ENCODE measurements at places on chromosomes 7 and 10.

- no peak for DNase-seq
Observed at GRCh38 chr10:124164264-124164663, 70.9 kb upstream of the CHST15 start.

GRCh38 chr10:15346440-15347141 lies 24.5 kb downstream of the FAM171A1 start:
- no peak for DNase-seq

DNA sequence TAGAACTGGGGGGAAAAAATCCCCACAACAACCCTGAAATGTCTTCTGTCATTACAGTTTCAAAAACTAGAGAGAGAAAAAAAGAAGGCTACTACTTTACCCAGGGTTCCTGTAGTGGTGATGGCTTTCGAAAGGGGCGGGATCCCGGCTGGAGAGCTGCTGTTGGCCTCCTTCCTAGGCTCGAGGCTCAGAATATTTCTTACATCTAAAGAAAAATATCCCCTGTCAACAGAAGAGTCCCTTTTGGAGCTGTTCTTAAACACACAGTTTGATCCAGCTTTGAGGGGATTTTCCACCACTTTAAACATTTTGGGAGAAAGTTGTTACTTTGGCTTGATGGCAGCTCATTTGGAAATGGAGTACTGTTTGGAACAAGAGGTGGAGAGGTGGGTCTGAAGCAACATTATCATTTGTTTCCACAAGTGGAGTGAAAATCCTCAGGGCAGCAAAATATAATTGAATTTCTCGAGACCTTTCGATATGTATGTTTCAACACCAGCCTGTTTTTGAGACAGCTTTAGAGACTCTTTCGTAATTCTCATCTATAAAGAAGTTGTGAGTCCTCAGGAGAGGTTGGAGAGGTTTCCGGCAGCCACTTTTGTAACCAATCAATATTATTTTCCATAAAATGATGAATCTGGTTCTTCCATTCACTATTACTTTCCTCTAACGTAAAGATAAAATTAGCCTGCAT lies 5.1 kb downstream of the HOXA13 start:
- no peak for DNase-seq

DNA sequence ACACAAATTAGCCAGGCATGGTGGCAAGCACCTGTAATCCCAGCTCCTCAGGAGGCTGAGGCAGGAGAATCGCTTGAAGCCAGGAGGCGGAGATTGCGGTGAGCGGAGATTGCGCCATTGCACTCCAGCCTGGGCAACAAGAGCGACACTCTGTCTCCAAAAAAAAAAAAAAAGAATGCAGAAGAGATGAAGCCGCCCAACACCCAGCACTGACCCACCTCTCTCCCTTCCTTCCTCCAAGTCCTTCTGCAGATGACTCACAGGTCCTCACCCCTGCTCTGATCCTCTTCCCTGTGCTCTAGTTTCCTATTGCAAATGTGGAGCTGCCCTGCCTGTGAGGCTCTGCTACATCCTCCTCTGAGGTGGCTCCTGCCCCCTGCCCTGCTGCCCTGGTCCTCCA lies 22.0 kb upstream of the OPALIN start:
- DNase-seq = no peak

- DNase-seq = no peak
Observed at GRCh38 chr7:47153576-47153975, 428.3 kb downstream of the TNS3 start.

DNA sequence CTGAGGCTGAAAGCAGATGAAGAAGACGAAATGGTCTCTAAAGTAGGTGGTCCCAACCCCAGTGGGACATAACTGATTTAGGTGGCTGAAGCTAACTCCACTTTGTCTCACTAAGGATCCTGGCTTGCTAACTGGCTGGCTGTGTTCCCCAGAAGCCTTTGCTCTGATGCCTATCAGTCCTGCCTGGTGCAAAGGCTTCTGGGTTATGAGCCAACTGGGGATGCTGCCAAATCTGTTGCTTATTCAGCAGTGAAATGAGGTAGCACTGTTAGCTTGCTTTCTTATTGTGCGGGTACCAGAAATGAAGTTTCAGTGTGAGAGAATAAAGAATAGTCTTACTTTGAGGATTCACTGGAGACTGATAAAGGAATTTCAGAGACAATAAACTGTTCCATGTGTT lies 18.1 kb downstream of the PRKG1 start:
- DNase-seq = peak; percentile 64

DNA sequence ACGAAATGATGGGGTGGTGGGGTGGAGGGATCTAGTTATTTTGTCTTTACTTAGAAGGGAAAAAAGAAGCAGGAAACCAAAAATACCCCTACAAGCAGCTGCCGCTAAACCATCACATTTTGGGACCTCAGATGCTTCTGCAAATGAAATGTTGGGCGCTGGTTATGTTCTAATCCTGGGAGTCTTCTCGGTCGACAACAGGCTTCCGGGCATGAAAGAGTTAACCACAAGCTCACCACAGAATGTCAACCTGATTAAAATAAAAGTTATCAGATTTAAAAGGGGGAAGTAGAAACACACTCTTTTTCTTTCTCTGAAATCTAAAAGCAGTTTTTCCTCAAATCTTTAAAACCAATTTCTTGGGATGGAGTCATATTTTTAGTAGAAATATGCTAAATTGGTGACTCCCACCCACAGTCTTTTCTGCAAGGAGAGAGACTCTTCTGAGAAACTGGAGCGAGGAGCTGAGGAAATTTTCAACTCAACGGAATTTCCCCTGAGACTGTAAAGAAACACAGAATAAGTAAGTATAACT lies 16.8 kb downstream of the IL2RA start:
- no peak for DNase-seq

- no peak for DNase-seq
Observed at GRCh38 chr10:70493660-70494234, 15.2 kb downstream of the PALD1 start.

DNA sequence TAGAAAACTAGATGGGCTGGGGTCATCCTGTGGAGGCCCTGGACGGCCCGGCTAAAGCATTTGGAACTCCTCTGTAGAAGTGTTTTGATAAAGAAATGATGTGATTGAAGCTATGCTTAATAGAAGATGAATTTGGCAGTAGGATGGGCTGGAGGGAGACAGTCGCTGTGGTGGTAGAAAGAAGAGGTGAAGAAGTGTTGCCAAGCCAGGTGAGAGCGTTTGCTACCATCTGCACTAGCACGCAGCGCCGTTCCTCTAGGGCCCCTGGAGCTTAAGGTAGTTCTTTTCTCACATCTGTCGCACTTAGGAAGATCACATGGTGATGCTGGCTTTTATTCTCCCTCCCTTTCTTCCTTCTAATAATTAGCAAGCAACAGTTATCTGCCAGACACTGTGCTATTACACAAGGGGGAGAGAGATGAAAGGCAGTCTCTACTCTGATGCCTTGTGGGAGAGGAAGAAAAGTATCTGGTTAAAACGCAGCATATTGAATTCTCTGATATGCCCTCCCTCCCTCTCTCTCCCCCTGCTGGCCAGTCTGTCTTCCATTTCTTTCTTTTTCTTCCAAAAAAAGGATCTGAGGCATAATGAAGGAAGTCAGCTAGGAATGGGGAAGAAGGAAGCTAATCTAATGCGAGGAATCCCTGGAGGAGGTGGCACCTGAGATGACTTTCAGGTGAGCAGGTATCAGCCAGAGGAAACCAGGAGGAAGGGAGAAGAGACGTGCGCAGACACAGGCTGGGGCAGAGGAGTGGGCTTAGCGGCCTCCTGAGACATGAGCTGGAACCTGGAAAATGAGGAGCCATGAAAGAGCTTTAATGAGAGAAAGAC lies 162.3 kb upstream of the KLF14 start:
- no peak for DNase-seq

DNA sequence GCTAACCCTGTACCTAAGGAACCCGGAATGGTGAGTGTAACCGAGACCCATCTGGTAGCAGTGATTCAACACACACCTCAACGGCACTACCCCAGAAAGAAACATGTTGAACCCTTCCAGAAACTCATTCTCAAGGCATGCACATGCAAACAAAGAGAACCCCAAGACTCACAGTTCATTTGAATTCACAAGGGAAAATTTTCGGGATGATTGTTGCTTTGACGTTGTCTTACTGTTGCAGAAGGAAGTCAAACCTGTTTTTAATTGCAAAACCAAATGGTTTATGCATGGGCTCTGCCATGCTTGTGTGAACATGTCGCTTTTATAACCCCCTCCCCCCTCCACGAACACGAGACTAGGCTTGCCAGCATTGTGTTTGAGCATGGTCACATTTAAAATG lies 539.7 kb downstream of the GATA3 start:
- no peak for DNase-seq

DNA sequence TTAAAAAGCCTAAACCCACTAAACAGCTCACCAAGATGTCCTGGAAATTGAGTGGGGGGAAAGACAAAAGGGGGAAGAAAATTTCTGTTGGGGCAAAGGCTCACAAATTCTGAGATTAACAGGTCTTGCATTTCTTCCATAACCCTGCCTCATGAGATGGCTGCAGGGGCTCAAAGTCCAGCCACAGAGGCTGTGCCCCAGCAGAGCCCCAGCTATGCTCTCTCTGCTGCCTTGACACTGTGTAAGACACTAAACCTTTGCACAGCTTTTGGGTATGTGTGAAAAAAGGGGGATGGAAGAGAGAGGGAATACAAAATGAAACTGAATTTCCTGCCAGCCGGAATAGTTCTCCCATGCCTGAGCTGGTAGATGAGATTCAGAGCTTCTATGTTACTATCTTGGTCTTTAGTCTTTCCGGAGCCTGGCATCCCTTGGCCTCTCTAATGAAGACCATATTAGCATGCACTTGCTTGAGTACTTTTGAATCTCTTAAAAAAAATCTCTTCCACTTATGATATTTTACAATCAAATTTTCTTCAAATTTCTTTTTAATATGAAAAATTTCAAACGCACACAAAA lies 240.0 kb upstream of the IMMP2L start:
- no peak for DNase-seq

DNA sequence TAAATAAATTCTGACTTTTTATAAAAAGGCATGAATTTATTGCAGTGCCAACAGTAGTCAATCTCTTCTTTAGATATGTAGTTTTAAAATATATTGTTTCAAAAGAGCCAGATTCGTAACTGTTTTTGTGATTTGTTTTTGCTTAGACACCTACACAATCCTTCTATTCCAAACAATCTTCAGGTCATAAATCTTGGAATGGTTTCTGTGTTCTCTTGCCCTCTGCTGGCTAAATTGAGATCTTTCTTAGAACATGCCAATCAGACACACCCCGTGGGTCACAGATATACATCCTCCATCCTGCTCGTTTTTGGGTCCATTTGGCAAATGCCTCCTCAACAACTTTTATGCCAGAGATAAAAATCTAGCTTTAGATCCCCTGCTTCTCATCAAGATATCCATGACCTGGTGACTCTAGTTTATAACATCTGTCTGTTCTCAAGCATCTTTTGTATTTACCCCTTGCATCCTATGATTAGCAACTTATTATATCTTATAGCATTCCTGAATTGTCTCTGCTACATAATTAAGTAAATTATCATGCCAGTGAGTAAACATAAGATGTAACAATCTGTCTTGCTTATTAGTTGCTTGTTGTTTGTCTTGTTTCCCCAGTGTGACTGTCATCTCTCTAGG lies 35.3 kb upstream of the IFRD1 start:
- DNase-seq = no peak

- no peak for DNase-seq
Observed at GRCh38 chr10:125721035-125721434, 1.5 kb downstream of the EDRF1 start.

DNA sequence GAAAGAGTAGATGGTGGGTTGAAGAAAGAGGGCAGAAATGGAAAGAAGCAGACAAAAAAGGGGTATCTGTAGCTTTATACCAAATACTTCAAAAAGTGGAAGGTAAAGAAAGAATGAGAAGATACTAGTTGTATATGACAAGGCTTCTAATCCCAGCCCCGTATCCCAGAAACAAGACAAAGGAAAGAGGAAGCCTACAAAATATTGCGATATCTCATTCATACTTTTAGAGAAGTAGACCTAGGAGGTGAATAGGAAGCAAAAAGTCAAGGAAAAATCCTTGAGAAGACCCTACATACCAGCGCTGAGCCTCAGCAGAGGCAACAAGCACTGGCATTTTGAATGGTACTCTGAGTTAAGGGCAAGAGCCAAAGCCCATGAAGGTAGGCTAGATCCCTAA lies 26.6 kb downstream of the PHTF2 start:
- DNase-seq = no peak
